ENCODE measurements at places on chromosomes 12 and 14.
A peak's percentile ranks its signal among the peaks of the same experiment; 100 is the strongest.

DNA sequence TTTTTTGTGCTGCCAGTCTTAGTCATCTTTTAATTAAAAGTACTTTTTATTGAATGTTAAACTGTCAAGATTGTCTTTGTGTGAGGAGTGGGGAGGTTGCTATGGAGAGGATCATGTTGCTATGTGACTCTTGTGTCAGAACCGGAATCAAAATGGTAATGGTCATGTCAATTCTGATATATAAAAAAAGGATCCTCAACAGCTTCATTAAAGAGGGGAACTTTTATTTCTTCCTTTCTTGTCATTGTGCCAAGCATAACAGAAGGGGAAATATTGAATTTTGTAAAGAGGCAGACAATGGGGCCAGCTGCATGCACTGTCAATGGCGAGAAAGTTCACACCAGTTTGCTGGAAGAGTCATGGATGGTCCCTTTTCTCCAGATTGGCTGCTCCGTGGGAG is 564.8 kb downstream of the VRK1 start:
- no peak for DNase-seq

DNA sequence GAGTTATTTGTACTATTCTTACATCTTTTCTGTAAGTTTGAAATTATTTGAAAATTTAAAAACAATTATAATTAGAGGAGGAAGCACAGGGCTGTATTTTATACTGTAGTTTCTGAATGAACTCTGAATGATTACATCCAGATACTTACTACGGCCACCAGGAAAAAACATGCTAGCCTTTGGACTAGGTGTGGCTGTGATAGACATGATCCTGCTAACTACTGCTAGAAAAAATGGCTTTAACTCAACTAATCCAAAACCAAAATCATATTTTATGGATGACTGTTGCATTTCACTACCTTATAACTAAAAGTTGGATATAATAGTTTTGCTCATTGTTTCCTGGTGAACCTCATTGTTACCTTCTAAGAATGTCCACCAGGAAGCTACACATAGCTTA is 15.1 kb upstream of the SLC25A3 start:
- DNase-seq, result no peak

- DNase-seq, result no peak
These were observed 316.4 kb downstream of the ZFP36L1 start for GRCh38 chr14:68476212-68477109.

DNA sequence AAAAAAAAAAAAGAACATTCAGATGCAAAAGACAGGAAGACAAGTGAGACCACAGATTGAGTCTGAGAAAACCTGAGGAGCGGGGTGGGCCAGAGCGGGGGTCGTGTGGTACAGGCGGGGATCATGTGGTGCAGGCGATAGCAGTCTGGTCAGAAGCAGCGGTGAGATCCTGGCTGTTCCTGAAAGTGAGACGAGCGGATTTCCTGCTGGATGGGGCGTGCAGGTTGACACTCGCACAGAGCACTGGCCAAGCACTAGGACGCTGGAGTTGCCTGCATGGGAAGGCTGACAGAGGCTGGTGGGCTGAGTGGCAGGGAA is 35.7 kb downstream of the CDC42BPB start:
- no peak for DNase-seq

GRCh38 chr12:15939111-15939510 is 28.0 kb downstream of the DERA start:
- no peak for DNase-seq

- peak; percentile 83 for DNase-seq
These were observed at the start of gene PGAM5 for GRCh38 chr12:132710405-132711079. PGAM5 (plus strand) TSS chr12:132710842; CDS start chr12:132710877, 35 bp downstream.

- no peak for DNase-seq
These were observed 81.5 kb downstream of the SLC38A4 start for GRCh38 chr12:46744283-46744682.

- DNase-seq, result peak; percentile 47
These were observed 912.4 kb downstream of the VRK1 start for GRCh38 chr14:97709552-97709951.

DNA sequence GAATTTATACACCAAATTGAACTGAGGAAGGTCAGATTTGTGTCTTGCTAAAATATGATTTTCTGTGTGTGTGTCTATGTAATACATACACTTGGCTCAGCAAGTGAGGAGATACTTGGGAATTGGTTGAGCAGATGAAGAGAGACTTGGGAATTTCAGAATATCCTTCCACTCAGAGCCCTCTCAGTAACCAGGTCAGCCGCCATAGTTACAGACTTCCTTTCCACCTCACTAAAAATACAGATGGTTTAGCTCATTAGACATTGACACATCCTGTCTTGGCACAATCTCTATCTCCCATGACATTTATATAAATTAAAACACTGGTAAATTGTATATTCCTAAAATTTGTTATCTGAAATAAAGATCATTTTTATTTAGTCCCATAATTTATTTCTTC is 15.9 kb downstream of the PIK3C2G start:
- no peak for DNase-seq

- DNase-seq, result no peak
These were observed 1051.9 kb upstream of the FLRT2 start for GRCh38 chr14:84477996-84478395.

GRCh38 chr12:47828976-47829482 is 9.3 kb upstream of the HDAC7 start:
- no peak for DNase-seq

GRCh38 chr14:100607611-100607956 is 20.4 kb upstream of the BEGAIN start:
- DNase-seq, result no peak

DNA sequence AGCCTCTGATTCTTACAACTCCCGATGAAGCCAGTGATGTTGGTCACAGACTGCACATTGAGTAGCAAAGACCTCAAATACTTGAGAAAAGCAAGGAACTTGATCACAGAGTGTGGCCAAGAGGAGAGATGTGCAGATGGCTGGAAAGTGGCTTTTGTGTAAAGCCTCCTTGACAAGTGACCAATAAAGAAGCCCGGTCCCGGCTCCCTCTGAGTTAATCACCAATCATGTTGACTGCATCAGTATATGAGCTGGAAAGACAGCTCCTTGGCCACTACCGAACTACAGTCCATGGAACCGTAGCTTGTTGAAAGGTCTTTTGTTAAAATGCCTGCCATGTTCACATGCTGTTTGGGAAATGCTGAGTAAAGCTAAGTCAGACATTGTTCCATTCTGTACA is 23.7 kb upstream of the SERPINA6 start:
- DNase-seq, result no peak

- DNase-seq, result no peak
These were observed 311.6 kb upstream of the DIO2 start for GRCh38 chr14:80522936-80523335.

DNA sequence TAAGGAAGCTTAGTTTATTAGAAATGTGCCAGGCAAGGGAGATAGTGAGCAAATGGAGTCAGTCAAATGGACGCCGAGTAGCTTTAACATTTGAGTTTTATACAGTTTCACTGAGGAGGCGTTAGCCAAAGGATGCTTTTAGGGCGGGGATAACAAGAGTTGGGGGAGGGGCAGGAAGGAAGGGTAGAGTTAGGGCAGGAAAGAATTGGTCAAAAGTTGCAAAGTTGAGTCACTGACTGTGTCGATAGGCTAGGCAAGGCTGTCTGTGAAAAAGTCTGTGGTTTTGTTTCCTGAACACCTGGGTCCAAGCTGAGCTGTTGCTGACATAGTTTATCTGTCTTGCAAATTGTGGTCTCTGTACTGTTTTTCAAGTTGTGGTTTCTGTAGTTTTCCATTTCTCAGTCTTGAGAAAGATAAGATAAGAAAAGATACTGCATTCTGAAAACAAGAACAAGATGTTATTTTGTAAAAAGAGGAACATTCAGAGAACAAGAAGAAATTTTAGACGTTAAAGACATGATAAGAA is 62.6 kb upstream of the RESF1 start:
- peak; percentile 73 for DNase-seq

GRCh38 chr14:22888662-22889061 is 5.6 kb downstream of the REM2 start:
- no peak for DNase-seq

DNA sequence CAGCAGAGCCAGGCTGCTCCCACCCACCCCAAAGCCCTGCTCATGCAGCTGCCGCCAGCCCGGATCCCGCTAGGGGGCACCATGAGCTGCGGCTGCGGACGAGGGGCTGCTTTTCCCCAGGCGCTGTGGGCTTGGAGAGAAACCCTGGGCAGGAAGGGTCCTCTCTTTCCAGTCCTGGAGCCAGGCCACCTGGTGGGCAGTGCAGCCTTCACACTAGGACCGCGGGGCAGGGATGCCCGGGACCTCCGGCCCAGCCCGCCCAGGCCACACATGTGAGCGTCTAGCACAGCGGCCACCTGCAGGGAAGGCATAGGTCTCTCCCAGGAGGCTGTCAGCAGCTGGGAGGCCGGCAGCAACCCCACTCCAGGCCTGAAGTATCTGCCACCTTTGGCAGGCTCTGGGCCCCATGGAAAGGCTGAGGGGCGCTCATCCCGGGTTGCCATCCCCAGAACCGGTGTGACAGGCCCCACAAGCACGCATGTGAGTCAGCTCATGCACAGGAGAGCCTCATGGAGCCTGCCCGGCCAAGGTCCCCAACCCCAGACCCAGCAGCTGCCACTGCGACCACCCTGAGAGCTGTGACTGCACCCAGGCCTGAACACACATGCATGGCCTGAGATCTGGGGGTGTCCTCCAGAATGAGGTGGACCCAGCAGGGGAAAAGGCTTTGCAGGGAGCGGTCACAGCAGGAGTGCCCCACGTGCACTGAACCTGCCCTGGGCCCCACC is 280.0 kb upstream of the RTL1 start:
- DNase-seq, result no peak

All from stimulated activated CD8-positive, alpha-beta memory T cell treated with anti-CD3 and anti-CD28 coated beads, Interleukin-7, amount 100 ng/mL, for 4 hours (primary cell).